ENCODE measurements at places on chromosomes 2 and 18.

DNA sequence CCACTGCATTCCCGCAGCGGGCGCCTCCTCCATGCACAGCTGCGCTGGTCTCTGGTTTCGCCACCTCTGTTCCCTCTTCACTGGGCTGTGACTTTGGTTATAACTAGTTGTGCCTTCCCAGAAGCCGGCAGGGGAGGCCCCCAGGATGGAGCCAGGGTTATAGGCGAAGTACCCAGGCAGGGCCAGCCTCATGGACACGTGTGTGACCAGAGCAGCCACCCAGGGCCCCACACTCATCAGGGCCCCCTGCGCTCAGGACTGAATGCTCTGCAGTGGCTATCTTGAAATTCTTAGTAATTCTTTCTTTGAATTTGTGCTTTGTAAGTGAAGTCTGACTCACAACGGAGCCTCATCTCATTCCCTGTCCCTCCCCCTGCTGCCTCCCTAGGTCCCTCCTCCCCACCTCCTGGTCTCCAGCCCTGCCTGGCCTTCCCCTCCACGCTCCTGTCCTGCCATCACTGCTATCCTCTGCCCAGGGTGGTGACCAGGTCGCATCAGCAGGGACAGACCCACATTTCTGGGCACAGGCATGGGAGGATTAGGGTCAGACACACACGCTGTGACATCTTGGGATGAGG lies 38.1 kb upstream of the LBH start:
- DNase-seq, result no peak

GRCh38 chr2:97908208-97908676 lies 87.5 kb downstream of the TMEM131 start:
- no peak for DNase-seq

DNA sequence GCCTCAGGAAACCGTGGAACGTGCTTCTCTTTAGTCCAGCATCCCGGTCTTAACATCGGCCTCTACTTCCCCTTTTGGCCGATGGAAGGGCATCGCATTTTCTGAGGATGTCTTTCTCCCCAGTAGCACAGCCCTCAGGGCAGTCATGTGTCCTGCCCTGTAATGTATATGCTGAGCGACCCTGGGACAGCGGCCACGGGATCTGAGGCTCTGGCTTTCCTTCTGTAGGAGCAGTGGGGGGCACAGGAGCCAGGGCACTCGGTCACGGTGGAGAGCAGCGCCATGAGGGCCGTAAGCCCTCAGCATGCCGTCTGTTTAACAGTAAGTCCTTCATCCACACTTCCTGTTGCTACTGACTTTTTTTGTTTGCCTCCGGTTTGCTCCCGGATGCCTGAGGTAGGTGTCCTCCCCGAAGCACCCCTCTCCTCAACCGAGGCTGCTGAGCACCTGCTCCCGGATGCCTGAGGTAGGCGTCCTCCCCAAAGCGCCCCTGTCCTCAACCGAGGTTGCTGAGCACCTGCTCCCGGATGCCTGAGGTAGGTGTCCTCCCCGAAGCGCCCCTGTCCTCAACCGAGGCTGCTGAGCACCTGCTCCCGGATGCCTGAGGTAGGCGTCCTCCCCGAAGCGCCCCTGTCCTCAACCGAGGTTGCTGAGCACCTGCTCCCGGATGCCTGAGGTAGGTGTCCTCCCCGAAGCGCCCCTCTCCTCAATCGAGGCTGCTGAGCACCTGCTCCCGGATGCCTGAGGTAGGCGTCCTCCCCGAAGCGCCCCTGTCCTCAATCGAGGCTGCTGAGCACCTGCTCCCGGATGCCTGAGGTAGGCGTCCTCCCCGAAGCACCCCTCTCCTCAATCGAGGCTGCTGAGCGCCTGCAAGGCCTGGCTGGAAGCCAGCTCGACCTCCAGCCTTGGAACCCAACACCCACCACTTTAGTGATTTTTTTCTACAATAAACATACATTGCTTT lies 169.3 kb downstream of the HDAC4 start:
- DNase-seq, result no peak

GRCh38 chr2:191434072-191434471 lies 188.9 kb downstream of the MYO1B start:
- no peak for DNase-seq

- no peak for DNase-seq
Observed at GRCh38 chr2:215110918-215111317, 27.5 kb downstream of the ABCA12 start.

DNA sequence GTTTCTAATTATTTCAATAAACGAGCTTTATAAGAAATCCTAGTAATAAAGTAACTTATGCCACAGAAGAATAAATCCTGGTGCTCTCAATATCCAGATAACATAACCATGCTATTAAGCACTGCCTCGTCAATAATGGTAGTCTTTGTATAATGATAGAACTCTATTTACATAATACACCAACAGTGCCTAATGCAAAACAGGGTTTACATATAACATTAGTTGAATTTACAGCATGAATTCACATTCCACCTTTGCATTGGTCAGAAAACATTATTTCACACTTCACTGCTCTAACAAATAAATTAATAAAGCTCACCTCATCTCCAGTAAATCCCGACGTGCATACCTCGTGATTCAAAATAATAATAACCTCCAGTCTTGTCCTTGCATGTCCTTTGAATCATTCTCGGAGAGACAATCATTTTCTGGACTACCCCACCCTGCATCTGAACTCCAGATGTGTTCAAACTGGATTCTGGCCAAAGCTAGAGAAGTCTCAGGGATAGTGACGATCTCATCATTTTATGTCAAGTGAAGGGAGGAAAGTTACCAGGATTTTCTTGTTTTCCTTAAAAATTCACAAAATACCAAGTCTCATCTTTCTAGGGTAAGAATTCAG lies 189.2 kb downstream of the NCKAP5 start:
- no peak for DNase-seq

DNA sequence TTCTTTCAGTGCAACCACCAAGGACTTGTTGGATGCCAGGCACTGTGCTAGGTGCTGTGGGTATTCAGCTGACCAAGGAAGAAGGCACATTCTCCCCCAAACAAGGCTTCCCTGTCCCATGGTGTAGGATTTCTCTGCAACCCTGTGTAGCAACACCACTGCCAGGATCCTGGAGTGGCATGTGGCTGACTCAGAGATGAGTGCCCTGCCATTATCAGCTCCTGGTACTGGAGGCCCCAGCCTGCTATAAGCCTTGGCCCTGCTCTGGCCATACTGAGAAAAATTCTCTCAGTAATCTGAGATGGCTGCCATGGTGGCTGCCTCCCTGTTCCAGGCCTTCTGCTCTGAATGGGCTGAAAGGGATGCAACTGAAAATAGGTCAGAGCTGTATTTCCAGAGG lies 4.3 kb downstream of the SMYD5 start:
- no peak for DNase-seq

DNA sequence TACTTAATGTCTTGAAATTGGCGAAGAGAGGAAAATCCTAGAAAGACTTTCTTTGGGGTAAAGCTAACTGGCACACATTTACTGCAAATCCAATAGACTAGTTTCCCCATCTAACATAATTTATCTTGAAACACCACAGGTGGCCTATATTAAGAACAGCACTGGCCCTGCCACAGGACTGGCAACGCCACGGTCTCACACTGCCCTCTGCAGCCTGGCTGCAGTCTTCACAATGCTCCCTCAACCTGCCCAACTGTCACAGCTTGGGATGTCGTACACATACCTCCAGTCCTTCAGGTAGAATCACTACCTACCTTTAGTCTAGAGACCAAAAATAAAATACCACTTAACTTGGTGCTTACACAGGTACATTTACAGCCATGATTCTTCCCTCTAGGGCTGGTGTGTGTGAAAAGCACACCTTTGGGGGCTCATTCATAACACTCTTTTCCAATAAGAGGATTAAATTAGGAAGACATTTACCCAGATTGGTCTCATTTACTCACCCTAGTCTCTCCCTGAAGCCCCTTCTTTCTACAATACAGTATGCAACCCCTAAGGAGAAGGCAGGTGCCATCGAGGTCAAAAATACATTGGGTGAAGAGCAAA lies 222.2 kb downstream of the C1D start:
- peak; percentile 31 for DNase-seq

GRCh38 chr2:182545420-182546167 lies 118.8 kb upstream of the PDE1A start:
- DNase-seq, result no peak

GRCh38 chr2:73588177-73588576 lies 54.0 kb downstream of the NAT8 start:
- no peak for DNase-seq

DNA sequence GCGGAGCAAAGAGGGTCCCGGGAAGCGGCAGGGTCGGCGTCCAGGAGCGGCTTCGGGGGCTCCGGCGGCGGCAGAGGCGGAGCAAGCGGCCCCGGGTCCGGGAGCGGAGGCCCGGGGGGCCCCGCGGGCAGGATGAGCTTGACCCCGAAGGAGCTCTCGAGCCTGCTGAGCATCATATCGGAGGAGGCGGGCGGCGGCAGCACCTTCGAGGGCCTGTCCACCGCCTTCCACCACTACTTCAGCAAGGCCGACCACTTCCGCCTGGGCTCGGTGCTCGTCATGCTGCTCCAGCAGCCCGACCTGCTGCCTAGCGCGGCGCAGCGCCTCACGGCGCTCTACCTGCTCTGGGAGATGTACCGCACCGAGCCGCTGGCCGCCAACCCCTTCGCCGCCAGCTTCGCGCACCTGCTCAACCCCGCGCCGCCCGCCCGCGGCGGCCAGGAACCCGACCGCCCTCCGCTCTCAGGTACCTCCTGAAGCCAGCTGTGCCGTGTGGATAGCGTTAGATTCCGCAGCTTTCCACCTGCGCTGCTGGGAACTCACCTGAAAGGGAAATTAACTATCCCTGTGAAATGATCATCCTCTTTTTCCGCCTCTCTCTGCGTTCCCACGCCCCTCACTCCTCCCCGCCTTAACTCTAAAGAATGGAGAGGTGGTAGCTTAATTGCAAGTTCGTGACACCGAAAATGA lies 472 bp downstream of the CNOT11 start:
- peak; percentile 77 for DNase-seq

- no peak for DNase-seq
Observed at GRCh38 chr18:22309191-22309590, 108.5 kb downstream of the CTAGE1 start.

DNA sequence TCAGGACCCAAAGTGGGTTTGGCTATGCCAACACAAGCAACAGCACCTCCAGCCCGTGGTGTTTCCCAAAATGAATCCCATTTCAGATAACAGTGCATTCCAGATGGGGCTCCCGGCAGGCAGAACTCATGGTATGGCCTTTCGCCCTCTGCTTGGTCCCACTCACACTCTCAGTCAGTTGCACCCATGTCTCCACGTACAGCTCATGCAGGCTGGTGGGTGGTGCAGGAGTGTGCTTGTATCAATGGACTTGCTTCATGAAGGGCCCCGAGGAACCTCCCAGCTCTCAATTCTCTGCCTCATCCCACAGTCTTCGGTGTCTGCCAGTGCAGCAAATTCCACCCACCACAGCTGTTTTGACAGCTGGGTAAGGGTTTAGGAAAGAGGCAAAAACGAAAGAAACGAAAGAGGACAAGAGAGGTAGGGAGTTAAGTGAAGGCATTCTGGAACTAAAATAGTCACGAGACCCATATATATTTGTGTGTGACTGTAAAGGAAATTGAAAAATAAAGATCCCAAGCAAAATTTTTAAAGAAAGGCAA lies 278.1 kb downstream of the DCDC2C start:
- DNase-seq, result no peak

GRCh38 chr2:160252278-160252887 lies 52.3 kb upstream of the ITGB6 start:
- DNase-seq, result peak; percentile 39

- DNase-seq, result no peak
Observed at GRCh38 chr2:216984937-216985336, 125.1 kb upstream of the TNP1 start.

DNA sequence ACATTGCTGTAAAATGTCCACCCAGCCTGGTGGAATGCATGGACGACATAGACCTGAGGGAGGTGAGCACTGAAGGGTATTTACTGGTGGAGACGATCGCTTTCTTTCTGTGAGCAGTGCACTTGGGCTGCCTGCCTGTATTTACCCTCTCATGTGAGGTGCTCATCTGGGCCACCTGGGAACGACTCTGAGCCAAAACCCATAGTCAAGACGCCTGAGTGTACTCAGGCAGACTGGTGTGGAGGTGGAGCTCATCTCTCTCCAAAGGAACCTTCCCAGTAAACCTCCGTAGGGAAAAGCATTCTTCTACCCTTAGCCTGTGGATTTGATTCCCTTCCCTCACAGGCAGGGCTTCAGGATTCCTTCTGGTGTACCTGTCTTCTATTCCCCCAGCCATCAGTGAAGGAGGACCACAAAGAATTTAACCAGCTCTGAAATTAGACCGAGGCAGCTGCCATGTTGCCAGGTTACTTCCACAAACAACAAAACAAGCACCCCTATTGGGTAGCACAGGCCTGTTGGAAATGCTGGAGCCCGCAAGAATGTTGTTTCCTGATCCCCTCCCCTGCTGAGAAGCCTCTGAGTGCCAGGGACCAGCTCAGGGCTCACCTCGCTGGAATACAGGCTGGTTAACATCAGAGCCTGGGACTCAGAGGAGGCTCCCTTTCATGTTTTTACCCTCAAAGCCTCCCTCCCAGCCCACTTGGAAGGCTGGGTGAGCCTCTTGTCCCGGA lies 47.5 kb upstream of the TXNDC2 start:
- no peak for DNase-seq

DNA sequence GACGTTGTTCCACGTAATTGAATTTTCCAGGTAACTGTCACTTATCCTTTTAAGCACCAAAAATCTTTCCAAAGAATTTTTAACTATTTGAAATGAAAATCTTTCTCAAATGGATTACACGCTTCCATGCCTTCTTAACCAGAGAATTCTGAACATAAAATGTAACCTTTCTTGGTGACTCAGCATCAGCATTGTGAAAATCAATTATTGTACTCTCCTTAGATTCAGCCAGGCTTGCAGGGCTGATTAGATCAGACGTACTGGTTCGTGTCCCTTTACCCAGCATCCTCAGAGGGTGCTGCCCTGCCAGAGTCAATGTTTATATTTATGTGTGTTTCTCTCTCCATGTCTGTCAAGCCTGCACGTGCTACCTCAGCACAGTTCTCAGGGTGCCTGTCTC lies 623.9 kb downstream of the CNTNAP5 start:
- DNase-seq, result no peak

GRCh38 chr18:39435209-39435608 lies 1869.6 kb upstream of the CELF4 start:
- no peak for DNase-seq

GRCh38 chr2:5609201-5609600 lies 83.0 kb upstream of the SOX11 start:
- no peak for DNase-seq
